Breast epithelium (tissue), 4 donors: ENCODE measurements at places on chromosomes 6 and 20. TPM values are rescaled to one million over a fixed set of nuclear protein-coding genes. Genes with fewer than 3 reads are reported as not detected.
A peak's percentile ranks its signal among the peaks of the same experiment; 100 is the strongest.

DNA sequence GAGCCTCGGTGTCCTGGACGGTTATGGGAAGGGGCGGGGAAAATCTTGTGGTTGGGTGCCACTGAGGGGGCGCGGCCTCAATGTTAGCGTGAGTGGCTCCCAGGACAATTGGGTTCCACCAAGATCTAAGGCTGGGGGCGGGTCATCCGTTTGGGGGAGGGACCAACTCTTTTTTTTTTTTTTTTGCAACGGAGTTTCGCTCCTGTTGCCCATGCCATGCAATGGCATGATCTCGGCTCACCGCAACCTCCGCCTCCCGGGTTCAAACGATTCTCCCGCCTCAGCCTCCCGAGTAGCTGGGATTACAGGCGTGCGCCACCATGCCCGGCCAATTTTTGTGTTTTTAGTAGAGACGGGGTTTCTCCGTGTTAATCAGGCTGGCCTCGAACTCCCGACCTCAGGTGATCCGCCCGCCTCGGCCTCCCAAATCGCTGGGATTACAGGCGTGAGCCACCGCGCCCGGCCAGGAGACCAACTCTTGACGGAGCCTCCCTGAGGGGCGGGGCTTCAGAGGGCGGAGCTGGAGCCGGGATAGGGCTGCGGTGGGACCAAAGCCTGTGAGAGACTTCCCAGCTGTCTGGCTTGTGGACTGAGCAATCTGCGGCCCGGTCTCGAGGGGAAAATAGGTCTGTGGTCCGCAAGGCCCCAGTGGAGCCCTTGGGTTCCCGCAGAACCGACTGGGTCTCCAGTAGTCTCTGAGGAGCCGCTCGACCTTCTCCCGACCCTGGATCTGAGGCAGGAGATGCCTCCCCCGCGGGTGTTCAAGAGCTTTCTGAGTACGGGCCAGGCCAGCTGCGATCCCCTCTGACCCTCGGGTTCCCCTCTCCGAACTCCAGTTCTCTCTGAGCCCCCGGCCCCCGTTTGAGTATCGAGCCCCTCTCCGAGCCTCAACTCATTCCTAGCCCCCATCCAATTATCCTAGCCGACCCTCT, 1.1 kb downstream of the SPAG4 start:
- peak overlapping the region; percentile 90 for H3K27ac ChIP-seq
- peak; percentile 85 for DNase-seq
- H3K4me1 ChIP-seq = peaks cover 7% of the 10 kb centered on the region
- peak overlapping the region; percentile 69 for H3K4me3 ChIP-seq

GRCh38 chr6:66478705-66479104, 771.7 kb upstream of the EYS start:
- no peak overlapping the region for H3K27ac ChIP-seq
- DNase-seq = no peak
- no peak overlapping the region for H3K4me3 ChIP-seq
- H3K36me3 ChIP-seq = no peaks in the 10 kb centered on the region
- H3K27me3 ChIP-seq = no peaks in the 10 kb centered on the region

- peak overlapping the region; percentile 10 for H3K4me3 ChIP-seq
- H3K36me3 ChIP-seq = no peaks in the 10 kb centered on the region
- peak overlapping the region; percentile 59 for H3K27ac ChIP-seq
- DNase-seq = no peak
Measured at GRCh38 chr20:10622657-10623418, 51.0 kb downstream of the JAG1 start.

MMP24 gene
- 0.80 TPM for total RNA-seq

- H3K4me1 ChIP-seq = no peaks in the 10 kb centered on the region
- H3K27ac ChIP-seq = no peak overlapping the region
- no peaks in the 10 kb centered on the region for H3K36me3 ChIP-seq
- H3K4me3 ChIP-seq = no peak overlapping the region
- H3K27me3 ChIP-seq = no peaks in the 10 kb centered on the region
Measured at GRCh38 chr20:2303673-2304072, 7.9 kb downstream of the TGM3 start.

DNA sequence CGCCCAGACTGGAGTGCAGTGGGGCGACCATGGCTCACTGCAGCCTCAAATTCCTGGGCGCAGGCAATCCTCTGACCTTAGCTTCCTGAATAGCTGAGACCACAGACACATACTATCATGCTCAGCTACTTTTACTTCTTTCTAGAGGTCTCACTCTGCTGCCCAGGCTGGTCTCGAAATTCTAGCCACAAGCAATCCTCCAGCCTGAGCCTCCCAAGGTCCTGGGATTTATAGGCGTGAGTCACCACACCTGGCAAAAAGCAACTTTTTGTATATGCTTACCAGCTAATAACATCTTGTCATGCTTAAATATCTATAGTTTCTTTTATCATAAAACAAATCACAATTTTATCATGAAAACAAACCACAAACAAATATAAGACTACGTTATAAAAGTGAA, 23.0 kb downstream of the RNASET2 start:
- H3K36me3 ChIP-seq = peaks cover 3% of the 10 kb centered on the region
- no peak overlapping the region for H3K27ac ChIP-seq
- no peak for DNase-seq
- no peaks in the 10 kb centered on the region for H3K27me3 ChIP-seq

DNA sequence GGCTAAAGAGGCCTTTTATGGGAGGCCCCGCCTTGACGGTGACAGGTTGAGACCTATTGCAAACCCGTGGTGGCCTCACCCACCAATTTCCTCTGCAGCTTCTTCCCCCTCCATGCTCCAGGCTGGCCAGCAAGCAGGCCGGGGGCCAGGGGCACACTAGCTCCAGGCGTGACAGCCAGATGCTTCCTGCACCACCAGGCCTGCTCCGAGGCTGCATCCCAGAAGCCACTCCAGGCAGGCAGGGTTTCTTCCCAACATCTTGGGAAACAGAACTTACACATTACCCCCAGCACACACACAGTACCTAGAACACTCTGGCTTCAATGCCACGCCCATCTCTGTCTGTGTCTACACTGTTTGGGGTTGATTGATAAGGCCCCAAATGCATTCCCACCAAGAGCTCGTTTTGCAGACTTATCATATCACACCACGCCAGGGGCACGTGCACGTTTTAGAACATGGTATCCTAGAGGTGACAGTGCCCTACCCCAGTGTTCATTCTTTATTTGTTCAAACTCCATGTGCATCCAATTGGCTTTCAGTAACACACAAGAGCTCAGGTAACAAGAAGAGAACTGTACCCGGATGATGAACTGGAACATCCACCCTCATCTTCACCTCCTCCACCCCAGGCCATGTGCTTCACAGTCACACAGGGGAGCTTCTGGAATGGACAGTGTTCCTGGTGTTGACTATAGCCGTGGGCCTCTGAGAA, 221.4 kb upstream of the RREB1 start:
- no peak overlapping the region for H3K4me3 ChIP-seq
- H3K4me1 ChIP-seq = no peaks in the 10 kb centered on the region
- no peaks in the 10 kb centered on the region for H3K27me3 ChIP-seq
- H3K27ac ChIP-seq = peak overlapping the region; percentile 25

CPNE5 gene
- 5.2 TPM for total RNA-seq

GRCh38 chr6:54598787-54599313, 247.7 kb upstream of the FAM83B start:
- H3K4me1 ChIP-seq = no peaks in the 10 kb centered on the region
- DNase-seq = no peak
- no peak overlapping the region for H3K4me3 ChIP-seq
- H3K36me3 ChIP-seq = no peaks in the 10 kb centered on the region
- H3K27me3 ChIP-seq = no peaks in the 10 kb centered on the region

- DNase-seq = no peak
- no peak overlapping the region for H3K27ac ChIP-seq
- H3K4me1 ChIP-seq = no peaks in the 10 kb centered on the region
- no peak overlapping the region for H3K4me3 ChIP-seq
- no peaks in the 10 kb centered on the region for H3K27me3 ChIP-seq
Measured at GRCh38 chr6:12403201-12403826, 113.2 kb downstream of the EDN1 start.

DNA sequence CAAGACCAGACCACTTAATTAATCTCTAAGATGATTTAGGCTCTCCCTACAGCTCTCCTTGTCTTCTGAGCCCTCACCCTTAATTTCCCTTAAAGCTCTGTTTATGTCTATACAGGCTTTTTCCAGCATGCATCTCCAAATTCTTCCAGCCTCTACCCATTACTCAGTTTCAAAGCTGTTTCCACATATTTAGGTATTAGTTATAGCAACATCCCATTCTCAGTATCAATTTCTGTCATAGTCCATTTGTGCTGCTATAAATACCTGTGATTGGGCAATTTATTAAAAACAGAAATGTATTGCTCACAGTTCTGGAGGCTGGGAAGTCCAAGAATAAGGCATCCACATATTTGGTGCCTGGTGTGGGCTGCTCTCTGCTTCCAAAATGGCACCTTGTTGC, 2.3 kb upstream of the SERPINB1 start:
- DNase-seq = no peak
- H3K36me3 ChIP-seq = no peaks in the 10 kb centered on the region
- H3K27ac ChIP-seq = peak overlapping the region; percentile 100
- no peak overlapping the region for H3K4me3 ChIP-seq
- H3K4me1 ChIP-seq = peaks cover 12% of the 10 kb centered on the region

NOTCH4 gene
- total RNA-seq = 20.8 TPM

GRCh38 chr20:47667531-47668312, 117.6 kb downstream of the SULF2 start:
- no peak overlapping the region for H3K4me3 ChIP-seq
- no peaks in the 10 kb centered on the region for H3K27me3 ChIP-seq
- no peak overlapping the region for H3K27ac ChIP-seq
- no peaks in the 10 kb centered on the region for H3K4me1 ChIP-seq

SLC17A3 gene
- total RNA-seq = not detected

DUSP15 gene
- 2.1 TPM for total RNA-seq
